Omental fat pad (tissue), 4 donors: ENCODE measurements at places on chromosomes 7 and 10. TPM values are rescaled to one million over a fixed set of nuclear protein-coding genes. Genes with fewer than 3 reads are reported as not detected.

GRCh38 chr7:91039033-91039432, 225.2 kb upstream of the FZD1 start:
- DNase-seq = no peak

DNA sequence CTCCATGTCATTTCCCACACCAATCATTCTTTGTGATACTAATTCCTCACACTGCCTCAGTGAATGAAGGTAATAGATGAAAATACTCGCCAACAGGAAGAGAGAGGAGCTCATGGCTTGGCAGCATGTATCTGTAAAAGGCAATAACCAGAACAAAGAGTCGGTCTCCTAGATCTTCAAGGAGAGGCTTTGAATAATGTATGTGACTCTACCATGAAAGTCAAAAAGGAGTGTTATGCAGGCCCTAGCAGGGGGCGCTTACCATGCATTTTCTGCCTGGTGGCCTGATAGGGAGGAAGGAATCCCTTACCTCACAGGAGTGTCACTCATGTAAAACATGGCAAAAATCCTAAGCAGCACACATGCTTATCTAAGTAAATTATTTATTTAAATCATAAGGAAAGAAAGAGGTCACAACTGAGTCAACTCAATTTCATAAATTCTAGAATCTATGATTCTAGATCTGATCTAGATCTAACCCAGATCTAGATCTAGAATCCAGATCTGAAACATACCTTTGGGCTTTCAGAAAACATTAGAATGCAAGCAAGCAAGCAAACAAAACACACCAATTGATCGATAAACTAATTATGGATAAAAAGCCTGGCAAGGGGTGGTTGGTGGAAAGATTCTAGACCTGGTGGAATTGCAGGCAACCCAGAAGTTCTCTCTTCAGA, 226.3 kb upstream of the KLF6 start:
- no peak for DNase-seq

DNA sequence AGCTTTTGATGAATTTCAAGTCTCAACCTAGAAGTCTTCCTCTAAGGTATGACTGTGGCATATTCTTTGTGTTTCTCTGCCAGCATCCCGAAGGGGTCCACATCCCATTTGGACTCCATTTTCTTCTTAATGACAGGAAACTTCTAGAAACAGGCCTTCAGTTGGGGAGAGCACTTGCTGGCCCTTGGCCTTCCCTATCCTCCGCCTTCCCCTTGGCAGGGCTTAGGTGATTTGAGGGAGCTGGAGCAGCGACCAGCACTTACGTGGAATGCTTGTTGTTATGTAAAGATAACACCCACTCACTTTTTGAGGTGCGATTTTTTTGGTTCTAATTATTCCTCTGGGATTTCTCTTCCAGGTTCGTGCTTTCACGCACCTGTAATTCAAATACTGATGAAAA, 42.9 kb upstream of the ZNF716 start:
- no peak for DNase-seq

DNA sequence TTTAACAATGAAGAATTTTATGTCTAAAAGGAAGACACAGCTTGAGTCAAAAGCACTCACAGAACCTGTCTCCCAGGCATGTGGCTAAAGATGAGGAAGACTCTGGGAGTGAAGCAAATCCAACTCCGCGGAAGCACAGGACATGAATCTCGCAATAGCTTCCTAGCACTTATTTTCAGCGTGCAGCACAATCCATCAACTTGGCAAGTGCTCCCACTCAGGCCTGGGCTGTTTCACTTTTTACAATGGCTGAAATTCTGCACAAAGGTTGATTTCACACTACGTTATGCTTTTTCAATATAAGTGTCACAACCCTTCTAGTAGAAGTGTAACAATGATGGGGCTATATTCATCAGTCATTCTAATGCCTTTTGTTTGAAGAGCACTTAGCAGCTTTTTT, 180.2 kb downstream of the XPNPEP1 start:
- no peak for DNase-seq

- DNase-seq = no peak
These were observed 22.3 kb downstream of the BTBD16 start for GRCh38 chr10:122293156-122293960.

GRCh38 chr7:135151533-135151932, 3.7 kb downstream of the TMEM140 start:
- no peak for DNase-seq

DNA sequence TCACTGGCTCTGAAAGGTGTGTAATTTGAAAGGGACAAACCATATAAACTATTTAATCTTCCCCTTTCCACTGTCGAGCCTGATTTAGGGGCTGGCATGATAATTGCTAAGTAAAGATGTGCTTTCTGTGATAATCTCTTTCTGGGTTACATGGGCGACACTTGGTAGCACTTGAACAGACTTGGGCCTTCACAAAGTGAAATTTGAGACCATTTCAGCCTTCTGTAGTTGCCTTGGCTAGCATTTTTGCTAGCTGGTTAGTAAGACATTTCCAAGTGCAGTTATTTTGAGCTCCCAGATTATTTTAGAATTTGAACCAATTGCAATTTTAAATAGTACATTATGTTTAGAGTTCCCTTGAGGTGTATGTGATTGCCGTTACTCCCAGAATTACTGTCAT, 432.7 kb upstream of the GALNT17 start:
- no peak for DNase-seq

The CPVL gene
- 25.1 TPM for total RNA-seq

GRCh38 chr10:61049386-61049785, 105.4 kb upstream of the RHOBTB1 start:
- no peak for DNase-seq

The LRRD1 gene
- 0.28 TPM for total RNA-seq

DNA sequence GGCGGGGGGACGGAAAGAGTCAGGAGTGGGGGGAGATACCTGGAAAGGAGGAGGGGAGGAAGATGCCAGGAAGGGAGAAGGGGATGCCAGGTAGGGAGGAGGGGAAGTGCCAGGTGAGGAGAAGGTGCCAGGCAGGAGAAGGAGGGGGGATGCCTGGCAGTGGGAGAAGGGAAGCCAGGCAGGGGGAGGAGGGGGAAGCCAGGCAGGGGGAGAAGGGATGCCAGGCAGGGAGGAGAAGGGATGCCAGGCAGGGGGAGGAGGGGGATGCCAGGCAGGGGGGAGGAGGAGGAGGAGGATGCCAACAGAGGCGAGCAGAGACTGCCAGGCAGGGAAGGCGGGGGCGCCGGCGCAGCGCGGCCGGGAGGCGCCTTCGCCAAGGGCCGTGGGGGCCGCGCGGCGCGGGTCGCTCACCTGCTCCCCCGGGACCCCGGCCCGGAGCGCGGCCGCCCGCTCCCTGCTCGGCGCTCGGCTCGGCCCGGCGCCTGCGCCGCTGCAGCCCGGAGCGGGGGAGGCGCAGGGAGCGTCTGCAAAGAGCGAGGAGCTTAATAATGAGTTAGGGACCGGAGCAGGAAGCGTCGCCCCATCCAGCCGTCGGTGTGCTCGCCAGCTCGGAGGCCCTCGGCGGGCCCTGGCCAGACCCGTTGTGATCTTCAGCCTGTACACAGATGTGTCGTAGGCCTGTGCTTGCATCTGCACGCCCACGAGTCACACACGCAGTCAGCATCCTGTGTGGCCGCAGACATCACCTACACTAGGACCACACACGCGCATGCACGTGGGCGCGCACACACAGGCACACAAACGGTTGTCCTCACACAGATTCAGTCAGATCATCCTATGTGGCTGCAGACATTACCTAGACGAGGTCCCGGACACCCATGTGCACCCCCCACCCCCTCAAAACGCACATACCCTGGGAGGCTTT, 28.4 kb upstream of the SMARCD3 start:
- no peak for DNase-seq

DNA sequence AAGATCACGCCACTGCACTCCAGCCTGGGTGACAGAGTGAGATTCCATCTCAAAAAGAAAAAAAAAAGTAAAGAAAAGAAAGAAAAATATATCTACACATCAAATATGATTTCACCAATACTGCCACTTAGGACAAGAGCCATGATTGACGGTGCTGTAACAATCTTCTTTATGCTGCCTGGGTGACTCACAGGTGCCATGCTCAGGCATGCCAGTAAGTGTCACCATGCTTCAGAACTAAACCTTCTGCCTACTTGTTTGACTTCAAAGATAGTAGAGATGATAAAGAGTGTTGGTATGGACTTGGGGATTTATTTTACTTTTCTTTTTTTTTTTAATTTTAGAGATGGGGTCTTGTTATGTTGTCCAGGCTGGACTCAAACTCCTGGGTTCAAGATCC, 33.6 kb upstream of the DNMBP start:
- no peak for DNase-seq

DNA sequence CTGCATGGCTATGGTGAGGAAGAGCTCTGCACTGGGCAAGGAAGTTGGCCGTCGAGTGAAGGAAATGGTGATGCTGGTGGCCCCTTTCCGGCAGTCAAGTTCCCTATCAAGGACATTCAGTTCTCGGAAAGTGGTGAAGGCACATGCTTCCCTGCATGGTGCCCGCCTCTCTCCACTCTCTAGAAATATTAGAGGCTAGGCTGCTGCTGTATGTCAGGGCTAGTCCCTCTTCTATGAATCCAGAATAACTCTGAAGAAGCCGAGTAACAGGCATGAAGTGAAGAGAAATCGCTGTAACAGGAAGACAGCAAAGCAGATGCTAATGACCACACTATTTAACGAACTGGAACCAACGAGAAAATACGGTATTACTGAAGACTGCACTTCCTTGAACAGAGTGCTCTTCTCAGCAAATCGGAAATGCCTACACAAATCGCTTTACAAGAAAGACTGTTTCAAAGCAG, 5.4 kb downstream of the IDI1 start:
- DNase-seq = no peak

GRCh38 chr7:41058986-41059741, 643.7 kb downstream of the INHBA start:
- DNase-seq = no peak

DNA sequence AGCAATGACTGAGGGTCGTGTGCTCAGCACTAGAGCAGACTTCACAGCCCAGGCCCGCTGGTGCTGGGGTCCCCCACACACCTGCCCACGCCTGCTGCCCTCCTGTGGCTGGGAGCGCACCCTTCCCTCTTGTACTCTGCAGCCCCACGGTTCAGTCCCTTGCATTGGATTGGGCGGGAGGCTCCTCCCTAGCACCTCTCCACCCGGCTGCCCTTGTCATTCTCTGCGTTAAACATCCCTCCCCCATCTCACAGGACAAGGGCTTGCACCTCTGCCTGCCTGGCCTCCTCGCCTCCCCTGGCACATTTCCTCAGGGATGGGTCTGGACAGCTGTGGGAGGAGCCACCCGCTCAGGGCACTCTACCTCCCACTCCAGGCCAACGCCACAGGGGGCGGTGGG, 68.6 kb downstream of the ALOX5 start:
- DNase-seq = no peak

The AKR1C1 gene
- 237 TPM for total RNA-seq

- no peak for DNase-seq
These were observed 448.5 kb upstream of the ANKRD30A start for GRCh38 chr10:36676756-36677430.
